ENCODE measurements at places on chromosomes 5 and 9.

DNA sequence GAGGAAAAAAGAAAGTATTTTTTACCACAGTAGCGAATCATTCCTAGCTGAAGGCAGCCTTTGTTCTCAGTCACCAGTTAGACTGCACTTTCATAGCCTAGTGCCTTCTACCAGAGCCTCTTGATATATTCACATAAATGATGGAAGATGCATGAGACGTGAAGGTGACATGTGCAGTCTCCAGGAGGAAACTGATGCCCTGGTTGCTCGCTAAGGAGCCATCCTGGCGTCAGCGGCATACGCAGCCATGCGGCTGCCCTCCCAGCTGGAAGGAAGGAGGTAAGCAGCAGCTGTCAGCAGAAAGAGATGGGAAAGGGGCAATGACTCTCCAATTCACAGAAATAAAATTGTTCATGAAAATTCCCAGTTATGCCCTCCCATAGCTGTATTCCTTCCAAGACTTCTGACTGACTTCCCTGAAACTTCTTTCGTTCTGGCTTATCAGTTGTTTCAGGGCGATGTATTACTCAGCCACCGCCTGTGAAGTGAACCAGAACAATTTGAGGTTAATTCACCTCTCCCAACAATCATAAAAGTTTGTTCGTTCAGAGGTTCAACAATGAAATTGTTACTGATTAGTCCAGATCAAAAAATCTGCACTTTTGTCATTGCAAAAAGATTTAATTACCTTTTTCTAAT, 331.2 kb downstream of the NR2F1-AS1 start:
- no peak for DNase-seq

GRCh38 chr5:89178541-89178940, 295.6 kb upstream of the MEF2C start:
- DNase-seq: no peak

DNA sequence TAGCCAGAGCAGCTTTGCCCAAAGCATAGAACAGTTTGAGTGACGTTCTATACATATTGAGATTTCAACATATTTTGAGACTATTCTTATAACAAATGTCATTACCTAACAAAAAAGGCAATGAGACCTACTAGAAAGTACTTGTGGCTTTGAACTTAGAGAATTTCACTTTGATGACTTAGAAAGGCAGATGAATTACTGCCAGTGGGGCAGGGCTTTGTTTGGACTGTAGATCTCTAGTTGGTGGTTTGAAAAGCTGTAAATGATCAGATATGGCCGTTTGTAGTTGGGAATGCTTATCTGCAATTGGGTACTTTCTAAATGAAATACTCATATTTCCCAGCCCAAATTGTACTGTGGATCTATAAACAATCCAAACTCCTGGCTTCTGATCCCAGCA, 28.1 kb downstream of the SOX30 start:
- no peak for DNase-seq

DNA sequence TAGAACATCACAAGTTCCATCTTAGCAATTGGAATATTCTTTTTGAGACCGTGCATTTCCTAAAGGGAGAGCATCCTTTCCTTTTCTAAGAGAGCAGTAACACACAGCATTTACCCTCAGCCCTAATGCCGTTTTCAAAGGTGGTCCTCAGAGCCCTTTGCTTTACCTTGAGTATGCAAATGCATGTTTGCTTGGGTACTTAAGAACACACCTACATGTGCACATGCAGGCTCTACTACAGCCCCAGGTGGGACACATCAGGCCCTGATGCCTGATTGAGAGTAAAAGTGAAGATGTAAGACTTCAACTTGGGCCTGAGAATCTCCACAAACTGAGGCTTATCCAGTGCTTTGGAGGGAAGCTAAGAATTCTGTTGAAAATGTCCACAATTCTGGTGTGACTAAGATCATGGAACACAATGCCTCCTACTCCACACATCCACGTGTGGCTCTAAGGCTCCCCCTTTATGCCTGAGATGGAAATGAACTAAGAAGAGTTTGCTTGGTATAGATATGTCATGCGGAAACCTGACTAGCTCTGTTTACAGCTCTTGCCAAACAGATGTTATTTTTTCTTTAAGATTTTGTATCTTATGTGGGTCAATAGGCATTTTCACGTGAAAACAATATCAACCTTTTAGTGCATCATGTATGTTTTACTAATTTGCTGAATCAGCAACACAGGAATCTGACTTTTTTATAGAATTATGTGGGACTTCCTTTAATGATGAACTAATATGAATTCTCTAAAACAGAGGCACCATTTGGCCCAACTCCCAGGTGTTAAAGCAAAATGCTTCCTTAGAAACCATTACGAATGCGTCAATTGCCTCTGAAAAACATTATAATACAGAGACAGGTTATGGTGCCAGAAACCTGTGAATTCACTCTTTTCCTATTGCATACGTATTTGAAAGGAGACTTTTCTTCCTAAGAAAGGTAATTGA, 48.9 kb upstream of the SLC2A8 start:
- DNase-seq: peak; percentile 81

- peak; percentile 84 for DNase-seq
These were observed 12.7 kb upstream of the CCL27 start for GRCh38 chr9:34675048-34675714.

DNA sequence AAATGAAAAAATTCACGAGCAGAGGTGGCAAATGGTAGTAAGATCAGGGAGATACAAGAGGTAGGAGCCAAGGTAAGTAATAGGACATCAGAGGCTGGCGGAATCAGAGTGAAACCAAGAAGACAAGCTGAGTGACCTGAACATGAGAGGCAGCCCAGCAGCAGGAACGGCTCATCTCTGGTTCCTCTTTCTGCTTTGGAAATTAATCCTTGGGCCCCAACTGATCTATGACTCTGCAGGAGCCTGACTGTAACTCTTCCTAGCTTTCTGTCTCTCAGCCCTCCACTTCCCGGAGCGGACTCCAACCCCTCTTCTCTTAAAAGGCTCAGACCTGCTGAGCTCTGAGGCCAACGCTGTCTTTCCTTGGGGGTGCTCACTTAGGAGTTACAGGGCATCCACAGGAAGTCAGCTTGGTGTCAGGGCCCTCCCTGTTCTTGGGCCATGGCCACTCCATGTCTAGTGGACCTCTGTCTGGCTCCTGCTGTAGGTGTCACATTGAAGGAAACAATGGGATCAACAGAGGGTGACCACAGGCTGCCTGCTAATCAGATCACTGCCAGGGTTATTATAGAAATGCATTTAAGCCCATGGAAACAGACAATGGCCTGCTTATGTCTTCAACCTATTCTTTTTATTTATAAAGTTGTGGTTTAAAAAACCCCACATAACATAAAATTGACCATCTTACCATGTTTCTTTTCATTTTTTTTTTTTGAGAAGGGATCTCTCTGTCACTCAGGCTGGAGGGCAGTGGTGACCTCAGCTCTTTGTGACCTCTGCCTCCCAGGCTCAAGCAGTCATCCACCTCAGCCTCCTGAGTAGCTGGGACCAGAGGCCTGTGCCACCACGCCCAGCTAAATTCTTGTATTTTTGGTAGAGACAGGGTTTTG, 22.5 kb upstream of the SHB start:
- peak; percentile 57 for DNase-seq

DNA sequence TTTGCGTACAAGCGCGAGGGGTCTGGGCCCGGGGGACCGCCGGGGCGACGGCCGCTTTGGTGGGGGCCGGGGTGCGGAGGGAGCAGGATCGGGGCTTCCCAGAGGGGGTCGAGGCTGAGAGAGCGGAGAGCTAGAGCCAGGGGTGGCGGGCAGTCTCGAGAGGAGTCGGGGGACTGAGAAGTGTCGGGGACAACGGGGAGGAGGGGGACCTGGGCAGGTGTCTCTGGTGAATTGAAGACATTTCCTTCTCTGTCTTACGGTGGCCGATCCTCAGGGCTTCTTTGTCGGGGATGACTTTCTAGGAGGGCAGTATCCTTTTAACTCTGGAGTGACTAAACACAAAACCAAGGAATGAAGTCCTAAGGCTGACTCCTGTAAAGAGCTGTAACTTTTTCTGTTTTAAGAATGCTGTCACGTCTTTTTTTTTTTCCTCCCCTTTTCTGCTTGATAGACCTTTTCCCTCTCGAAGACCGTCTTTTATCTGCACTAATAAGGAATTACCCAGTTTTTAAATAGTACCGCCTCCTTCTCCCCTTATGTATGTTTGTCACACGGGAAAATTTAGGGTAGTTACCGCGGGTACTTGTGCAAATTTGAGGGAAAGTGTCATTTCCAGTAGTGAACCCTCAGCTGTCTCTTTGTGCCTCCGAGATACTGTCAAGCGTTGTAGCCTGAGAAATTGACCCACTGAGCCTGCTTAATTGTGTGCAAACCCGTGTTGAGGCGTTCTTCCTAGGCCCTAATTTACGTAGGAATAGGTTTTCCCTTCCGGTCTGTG, 822 bp downstream of the DENND4C start:
- DNase-seq: peak; percentile 49

DNA sequence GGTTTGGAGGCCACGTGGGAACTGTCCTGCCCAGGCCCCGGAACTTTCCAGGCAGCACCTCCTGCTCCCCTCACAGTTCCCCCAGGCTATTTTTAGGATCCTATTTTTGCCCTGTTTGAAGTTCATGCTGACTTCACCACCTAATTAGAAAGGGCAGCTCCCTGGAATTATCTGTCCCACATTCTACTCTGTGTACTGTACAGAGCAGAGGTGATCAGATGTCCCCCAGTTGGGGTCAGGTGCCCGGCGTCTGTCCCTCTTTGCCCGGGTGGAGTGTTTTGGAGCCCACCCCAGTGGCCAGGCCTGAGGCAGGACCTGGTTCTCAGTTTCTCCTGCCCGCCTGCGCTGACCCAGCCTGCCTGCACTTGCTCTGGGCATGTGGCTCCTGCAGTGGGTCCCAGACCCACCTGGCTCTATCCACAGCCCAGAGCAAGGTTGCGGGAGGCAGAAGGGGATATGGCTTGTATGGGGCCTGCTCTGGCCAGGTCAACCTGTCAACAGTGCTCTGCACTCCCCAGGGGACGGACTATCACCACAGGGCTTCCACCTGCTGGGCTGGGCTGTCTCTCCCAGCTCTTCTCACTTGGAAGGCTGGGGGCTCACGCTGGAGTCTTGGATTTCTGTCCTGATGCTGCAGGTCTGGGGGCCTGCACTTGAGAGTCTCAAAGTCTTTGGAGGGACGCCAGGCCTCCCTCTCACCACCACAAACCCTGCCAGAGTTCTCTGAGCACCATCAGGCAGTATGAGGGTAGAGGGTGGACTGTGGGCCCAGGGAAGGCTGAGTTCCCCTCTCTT, 268.3 kb downstream of the GADD45G start:
- no peak for DNase-seq

- no peak for DNase-seq
These were observed 41.9 kb upstream of the PLPP6 start for GRCh38 chr9:4620057-4620765.

- no peak for DNase-seq
These were observed 24.4 kb upstream of the CLK4 start for GRCh38 chr5:178651046-178651810.

- no peak for DNase-seq
These were observed 14.8 kb upstream of the SLC30A5 start for GRCh38 chr5:69078921-69079540.

DNA sequence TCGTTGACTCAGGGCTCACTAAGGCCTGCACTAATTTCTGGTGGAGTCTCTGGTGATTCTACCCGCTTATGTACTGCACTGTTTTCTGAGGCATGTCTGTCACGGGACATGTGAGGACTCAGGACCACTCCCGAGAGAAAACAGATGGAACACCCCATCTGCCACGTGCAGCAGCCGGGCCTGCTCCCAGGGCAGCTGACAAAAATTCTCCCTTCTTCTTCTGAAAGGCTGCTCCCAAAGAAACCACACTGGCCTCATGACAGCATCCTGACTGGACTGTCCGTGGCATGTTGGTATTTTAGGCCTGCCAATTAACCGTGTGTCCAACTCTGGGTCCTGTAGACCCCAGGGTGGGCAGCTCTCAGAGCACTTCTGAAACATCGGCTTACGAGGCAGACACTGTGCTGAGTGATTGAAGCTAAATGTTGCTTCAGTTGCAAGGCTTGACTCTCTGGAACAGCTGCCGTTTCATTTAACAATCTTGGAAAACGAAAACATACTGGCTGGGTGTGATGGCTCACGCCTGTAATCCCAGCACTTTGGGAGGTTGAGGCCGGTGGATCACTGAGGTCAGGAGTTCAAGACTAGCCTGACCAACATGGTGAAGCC, 39.0 kb downstream of the FAM240B start:
- no peak for DNase-seq

DNA sequence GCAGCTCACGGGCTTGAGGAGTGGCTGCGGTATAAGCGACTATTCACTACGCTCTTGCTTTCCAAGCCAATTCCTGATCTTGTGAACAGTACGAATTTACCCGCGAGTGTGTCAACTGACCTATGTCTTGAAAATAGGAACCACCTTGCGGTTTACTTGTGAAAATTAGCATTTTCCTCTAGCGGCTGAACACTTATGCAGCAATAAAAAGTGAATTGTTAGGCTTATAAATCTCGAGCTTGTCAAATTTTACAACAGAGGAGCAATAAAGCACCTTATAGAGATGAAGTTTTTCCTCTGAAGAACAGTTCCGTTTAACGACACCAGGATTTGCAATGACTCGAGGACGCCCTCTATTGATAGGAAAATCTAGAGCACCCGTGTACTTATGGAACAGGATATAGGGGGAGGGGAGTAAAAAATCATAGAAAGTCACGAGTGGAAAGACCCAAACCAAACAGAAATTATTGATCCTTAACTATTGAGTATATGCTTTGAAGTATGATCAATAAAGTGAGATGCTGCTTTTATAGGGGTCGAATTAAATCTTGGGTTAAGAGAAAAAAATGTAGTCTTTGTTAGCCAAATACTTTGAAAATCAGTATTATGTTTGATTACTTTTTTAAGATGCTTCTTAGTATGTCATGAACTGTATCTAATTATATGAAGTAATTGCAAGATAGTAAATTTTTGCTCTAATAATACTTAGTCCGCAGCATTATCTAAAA, 1.9 kb upstream of the RGMB start:
- peak; percentile 94 for DNase-seq

DNA sequence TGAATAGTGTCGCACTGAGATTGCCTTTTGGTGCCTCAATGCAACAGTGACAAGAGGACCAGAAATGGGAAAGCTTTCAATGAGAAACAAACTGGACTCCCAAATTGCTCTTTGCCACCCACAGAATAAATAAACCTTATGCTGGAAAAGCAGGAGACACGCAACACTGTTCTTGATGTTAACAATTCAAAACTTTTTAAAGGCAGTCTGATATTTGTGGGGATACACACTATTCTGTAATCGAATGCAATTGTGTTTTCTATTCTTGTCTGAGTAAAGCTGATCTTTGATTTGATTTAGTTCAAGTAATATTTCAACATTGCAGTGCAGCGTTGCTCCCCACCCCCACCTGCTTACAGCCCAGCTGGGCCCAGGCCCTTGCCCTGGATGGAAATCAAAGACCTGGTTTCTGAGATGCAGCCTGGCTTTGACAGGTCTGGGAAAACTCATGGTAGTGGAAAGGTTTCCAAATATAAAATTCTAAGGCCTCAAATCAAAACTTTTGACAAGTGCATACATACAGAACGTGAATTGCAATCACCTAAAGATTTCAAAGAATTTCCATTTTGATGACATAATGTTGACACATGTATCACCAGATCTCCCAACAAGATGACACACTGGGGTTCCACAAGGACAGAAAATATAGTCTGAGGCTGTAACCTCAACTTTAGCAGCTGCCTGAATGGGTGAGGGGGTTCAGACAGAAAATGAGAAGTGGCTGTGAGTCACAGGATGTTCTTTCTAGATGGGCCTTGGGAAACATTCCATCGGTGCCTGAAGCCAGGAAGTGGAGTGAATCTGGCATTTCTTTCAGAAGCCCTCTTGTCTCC, 55.1 kb downstream of the ABCA1 start:
- DNase-seq: peak; percentile 5

Measured in DMS53 (cell line).